ENCODE measurements at places on chromosomes 11 and 22.
A peak's percentile ranks its signal among the peaks of the same experiment; 100 is the strongest.

- DNase-seq = no peak
Observed at GRCh38 chr22:29105468-29105867, 32.6 kb downstream of the KREMEN1 start.

- DNase-seq = no peak
Observed at GRCh38 chr11:9962722-9963121, 298.8 kb downstream of the SWAP70 start.

- DNase-seq = no peak
Observed at GRCh38 chr22:33717694-33718396, 202.4 kb downstream of the LARGE1 start.

DNA sequence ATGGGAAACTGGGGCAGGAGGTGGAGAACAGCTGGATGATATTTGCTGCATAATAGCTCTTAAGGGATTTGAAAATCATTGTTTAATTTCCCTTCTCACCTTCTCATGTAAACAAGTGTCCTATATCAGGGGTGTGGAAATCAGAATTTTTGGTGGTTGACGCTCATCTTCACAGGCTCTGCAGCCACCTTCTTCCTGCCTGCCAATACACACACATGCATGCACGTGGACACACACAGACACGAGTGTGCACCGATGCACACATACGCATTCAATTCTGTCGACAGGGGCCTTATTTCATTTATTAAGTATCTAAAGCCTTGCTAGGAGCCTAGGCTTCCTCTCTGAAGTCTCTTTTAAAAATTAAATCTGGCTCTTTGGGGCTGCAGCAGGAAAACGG is 349.4 kb upstream of the NCAM1 start:
- DNase-seq = no peak

GRCh38 chr11:44112091-44112821 is 16.8 kb downstream of the EXT2 start:
- DNase-seq = no peak

- no peak for DNase-seq
Observed at GRCh38 chr22:27801202-27801615, 347 bp downstream of the MN1 start.

DNA sequence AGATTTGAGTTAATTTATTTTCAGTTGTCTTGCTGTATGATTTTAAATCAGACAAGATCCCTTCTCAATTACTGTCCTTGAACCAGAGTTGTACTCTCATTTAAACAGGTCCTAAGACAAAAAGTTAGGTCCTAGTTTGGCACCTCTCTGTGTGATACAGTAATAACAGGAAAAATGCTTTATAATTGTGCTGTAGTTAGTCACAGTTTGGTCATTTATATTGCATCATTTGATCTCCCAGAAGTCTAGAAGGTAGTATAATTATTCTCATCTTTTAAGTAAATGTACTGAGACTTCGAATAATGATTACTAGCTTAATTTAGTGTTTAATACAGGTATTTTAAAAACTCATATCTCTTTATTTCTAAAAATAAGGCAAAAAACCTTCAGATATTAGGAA is 18.1 kb upstream of the LUZP2 start:
- DNase-seq = no peak

- no peak for DNase-seq
Observed at GRCh38 chr22:44661659-44662569, 40.1 kb upstream of the PRR5 start.

DNA sequence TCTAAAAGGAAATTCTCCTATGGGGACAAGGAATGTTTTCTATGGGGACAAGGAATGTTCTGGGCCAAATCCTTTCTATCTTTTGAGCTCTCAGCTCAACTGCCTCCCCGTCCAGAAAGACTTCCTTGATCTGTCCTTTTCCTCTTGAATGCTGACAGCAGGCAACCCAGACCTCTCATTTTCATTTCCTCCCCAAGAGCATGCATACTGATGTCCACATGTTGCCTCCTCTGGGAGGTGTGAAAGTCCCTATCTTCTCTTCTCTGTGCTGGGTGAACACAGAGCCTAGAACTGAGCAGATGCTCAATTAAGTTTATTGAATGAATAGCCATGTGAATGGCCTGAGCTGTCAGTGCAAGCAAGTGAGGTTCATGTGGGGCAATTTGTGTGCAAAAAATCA is 331.9 kb upstream of the NARS2 start:
- DNase-seq = no peak

DNA sequence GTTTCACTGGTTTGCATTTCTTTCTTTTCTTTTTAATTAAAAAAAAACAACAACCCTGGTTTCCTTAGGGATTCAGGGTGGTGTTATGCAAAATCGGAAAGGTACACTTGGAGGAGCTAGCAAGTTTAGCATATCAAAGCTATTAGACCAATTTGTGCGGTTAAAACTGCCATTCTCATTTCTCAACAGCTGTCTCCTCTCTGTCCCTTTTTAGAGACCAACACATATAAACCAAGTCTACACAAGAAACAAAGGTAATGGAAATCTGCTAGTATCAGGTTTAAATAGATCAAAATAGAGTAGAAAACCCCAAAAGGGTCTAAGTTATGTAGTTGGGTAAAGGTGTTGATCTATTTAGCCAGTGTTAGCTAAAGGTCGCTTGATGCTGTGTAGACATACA is 1.7 kb upstream of the SESN3 start:
- no peak for DNase-seq

DNA sequence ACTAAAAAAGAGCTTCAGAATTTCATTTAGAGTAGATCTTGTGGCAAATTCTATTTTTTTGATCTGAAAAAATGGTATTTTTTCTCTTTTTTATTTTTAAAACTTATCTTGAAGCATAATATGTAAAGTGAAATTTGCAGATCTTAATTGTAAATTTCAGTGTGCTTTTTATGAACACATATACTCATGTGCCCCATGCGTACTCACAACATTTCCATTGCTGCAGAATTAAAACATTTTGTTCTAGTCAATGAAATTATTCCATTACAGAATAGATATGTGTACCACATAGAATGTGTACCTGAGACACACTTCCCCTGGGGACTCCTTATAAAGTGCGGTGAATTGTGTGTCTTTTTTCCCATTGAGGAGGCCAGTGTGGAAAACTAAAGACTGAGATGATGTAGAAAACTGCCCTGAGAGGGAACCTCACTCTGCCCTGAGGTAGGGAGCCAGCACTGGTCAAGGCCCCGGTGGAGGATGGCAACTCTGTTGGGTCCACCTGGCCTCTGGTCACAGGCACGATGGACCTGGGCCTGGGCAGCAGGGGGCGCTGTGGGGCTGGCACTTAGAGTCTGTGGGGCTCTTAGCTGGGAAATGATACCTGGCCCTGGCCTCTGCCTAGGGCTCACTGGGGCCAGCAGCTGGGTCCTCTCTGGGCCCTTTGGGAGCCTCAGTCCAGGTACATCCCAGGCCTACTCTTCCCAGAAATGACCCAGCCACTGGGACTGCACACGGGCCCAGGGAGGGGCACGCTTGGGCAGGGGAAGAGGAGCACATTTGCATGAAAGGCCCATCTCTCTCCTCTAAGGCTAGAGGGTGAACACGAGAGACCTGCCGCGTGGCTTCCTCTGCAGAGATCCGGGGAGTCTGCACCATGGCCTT is 77.9 kb upstream of the TOP3B start:
- DNase-seq = no peak

DNA sequence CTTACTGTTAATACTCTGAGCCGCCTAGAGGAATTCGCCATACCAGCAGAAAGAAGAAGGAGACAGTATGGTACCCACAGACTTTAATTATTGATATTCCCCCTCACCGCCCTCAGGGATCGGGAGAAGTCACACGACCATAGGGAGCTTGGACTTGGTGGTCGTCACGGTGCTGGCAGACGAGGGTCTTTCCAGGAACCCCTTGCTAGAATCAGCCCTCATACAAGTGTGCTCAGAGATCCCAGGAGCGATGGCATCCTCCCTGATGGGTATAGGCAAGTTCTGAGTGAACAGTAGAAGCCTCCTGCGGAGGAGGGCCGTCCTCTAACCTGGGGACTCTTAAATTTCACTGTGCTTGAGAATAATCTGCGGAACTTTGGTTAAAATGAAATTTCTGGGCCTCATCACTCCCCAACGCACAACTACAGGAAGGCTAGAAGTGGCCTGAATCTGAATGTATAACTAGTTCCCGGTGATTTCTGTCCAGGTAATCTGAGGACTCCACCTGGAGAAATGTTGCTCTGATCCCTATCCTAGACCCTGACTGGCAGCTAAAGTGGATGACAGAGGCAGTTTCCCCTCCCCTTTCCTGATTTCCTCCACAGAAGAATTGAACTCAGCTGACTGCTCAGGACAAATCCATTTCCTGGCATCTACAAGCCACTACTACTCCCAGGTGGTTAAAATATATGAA is 4.5 kb downstream of the VSIG2 start:
- no peak for DNase-seq

DNA sequence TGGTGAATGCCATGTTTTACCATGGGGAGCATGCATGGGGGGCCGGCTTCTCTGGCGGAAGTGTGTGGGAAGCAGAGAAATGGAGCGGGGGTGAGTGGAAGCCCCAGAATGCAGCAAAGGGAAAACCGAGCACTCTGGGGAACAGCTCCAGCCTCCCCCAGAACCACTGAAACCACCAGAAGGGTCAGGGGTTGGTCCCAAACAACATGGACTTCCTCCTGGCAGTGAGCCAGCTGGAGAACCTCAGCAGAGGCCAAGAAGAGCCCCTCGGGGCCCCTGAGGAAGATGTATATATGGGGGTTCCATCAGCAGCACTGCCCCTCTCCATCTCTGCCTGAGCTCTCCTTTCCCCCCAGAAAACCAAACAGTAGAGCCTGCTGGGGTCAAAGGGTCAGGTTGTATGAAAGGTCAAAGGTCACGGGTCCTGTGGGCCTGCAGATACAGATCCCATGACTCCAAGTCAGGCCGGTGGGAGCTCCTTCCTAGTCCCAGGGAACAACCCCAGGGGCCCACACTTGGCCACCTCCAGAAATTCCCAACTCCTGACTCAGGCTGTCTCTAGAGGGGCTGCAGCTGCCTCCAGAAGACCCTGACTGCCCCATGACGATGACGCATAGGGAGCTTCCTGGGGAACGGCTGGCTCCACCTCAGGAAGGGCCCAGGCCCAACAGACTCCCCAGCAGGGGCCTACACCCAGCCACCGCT is 48.5 kb upstream of the TIMP3 start:
- no peak for DNase-seq

- no peak for DNase-seq
Observed at GRCh38 chr22:45709060-45709739, 37.6 kb downstream of the ATXN10 start.

DNA sequence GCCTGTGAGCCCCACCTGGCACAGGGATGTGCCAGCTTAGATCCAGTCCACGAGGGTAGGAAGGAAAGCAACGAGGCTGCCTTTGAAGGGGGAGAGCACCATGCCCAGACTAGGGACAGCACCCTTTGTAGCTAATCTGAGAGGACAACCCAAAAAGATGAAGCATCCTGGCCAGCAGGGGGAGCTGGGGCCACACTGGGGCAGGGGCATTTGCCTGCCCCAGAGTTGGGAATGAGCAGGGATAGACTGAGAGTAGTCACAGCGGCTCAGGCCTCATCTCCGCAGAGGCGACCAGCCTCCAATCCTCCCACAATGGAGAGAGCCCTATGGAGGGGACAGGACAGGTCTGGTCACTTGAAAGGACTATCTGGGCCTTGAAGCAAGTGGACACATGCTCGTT is 16.4 kb downstream of the LMO1 start:
- no peak for DNase-seq

DNA sequence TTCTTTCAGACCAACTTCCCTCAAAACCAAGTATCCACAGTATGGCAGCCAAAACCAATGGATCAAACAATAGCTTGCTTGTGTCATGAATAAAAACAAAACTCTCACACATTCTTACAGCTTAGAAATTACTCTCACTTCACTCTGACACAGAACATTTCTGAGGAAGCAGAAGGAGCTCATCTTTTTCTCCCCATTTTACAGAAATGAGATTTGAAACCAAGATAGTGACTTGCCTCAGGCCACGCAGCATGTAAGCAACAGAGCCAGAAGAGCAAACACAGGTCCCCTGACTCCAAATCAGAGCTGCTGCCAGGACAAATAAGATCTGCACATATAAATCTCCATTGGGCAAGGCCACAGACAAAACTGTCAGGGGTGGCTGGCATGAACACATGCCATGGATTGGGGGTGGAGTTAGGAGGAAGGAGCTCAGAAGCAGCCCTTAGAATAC is 64.8 kb downstream of the RAB30 start:
- no peak for DNase-seq

DNA sequence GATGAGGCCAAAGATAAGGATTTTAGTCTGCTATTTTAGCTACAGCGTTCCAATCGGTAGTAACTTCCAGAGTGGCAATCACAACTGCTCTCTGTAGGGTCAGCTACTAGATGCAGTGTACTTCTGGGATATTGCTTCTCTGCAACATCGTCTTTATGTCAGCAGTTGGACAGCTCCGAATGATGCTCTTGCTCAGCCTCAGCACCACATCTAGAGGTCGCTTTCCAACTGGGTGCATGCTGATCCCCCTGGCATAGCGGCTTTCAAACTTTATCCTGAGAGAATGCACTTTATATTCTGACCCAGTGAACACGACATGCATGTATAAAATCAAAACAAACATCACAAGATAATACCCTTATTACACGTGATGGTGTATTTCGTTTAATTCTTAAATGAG is 219.6 kb downstream of the C11orf87 start:
- peak; percentile 31 for DNase-seq

DNA sequence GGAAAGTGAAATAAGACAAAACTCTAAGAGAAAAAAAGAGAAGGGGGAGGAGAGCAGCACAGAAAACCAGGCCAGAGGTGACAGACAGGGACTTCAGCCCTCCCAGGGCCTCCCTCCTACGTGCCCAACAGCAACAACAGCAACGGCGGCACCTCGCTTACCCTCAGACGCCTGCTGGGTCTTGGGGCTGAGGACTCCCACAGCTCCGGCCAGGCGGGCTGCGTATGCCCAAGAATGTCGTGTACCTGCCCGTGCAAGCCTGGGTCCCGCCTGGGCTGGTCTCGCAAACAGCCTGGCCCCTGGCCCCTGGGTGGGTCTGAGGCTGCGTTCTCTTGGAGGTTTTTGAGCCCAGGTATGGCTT is 30.5 kb downstream of the ARAP1 start:
- no peak for DNase-seq

DNA sequence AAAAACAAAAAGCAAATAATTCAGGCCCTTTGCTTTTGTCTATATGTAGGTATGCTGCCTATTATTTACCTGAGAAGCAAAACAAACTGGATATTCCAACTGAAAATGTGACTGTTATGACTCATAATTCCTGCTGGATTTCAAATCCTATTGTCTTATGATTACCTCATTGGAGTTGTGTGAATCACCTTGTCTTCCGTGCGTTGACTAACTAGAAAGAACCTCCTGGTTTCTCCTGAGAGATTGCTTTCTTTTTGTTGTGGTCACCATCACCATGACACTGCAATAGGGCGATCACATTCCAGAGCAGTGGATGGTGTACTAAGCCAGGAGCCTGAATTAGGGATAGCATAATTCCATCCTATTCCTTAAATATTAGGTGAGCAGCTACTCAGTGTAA is 23.0 kb upstream of the EXPH5 start:
- no peak for DNase-seq

DNA sequence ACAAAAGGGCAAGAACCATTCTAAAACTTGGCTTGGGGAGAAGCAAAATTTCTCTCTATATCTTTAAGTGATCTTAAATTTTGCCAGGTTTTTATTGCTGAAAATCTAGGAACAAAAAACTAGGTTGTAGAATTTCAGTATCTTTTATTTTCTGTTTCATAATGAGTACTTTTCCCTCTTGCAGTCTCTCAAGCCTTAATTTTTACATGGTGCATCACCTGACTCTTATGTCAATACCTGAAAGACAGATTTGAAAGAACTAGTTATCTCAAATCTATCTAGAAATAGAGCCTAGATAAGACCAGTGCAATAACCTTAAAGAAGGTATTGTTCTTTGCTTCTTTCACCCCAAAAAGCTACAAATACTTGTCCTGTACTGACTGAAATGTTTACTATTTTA is 122.1 kb downstream of the TRIM44 start:
- no peak for DNase-seq

GRCh38 chr11:123179586-123179985 is 15.5 kb downstream of the CLMP start:
- no peak for DNase-seq
